Hypothalamus (tissue), 51 donors: ENCODE measurements at places on chromosomes 12 and 14.
A peak's percentile ranks its signal among the peaks of the same experiment; 100 is the strongest.

DNA sequence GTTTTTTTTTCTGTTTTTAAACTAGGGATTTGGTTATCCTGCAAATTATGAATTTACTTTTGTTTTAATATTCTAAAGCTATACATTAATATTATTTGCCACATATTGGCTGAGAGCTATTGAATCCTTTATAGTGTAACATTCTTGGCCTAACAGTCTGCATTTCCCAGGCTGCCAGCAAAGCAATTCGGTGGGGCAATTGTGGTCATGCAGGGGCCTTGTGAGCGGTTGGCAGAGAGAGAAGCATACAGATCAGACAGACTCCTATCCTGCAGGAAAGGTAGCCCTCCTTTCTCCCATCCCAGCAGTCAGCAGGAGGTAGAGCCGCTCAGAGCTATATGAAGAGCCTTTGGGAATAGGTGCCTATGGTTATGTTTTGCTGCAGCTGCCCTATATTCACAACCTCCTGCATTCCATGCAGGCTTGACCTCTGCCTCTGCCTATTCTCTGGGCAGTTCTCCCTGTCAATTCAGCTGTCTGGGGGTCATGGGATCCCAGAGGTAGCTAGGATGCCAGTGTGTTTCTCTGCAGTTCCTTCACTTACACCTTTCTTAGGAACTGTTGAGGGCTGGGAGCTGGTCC, 144.7 kb downstream of the GPHN start:
- no peak for DNase-seq

DNA sequence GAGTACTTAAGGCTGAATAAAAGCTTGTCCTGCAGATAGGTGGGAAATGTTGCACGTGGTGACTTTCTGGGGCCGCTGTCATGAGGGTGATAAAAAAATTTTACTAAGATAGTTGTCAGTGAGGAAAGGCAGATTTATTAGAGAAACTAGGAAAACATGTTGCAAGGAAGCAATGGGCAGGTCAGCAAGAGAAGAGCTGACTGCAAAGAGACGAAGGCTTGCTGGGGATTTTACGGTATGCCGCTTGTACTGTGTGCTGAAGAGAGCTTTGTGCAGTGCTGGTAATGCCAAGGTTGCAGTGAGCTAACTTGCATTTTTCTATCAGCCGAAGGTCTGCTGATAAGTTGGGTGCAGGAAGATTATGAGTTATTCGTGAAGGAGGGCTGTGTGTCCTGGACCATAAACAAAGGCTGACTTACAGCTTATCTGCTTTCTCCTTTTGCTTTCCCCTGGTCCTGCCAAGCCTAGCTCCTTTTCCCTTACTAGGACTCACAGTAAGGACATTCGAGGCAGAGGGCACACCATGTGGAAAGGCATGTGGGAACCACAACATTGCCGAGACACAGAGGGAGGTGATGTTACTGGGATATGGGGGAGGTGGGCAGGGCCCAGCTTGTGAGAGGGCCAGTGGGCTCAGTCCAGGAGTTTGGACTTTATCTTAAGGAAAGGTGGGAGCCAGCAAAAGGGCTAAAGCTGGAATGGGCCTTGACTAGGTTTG, 7.4 kb upstream of the CCDC88C start:
- no peak for DNase-seq

GRCh38 chr12:120522568-120522967, 6.4 kb downstream of the COQ5 start:
- no peak for DNase-seq

- no peak for DNase-seq
Observed at GRCh38 chr14:101496776-101497683, 64.3 kb upstream of the DIO3 start.

GRCh38 chr14:35240231-35240630, 52.0 kb upstream of the PSMA6 start:
- no peak for DNase-seq

GRCh38 chr12:124774462-124775167, 89.0 kb downstream of the SCARB1 start:
- peak; percentile 32 for DNase-seq

GRCh38 chr12:116975779-116976393, 65.1 kb downstream of the FBXW8 start:
- DNase-seq: no peak

GRCh38 chr12:103840462-103840875, 565 bp downstream of the NT5DC3 start:
- no peak for DNase-seq

DNA sequence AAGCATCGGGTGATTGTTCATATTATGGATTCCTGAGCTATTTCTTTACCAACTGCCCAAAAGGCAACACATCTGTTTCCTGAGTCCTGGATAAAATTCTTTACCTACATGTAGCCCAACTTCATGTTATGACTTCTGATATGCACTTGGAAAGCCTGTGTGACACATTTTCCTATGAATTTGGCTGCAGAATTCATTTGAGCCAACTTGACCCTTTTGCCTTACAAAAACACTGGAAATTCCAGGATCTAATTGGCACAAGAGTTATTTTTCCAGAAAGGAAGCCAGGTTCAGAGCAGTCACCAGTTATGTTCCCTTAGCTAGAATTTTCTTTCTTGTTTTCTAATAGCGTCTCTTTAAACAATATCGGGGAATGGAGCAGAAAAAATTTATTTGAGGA, 202.5 kb upstream of the LRIG3 start:
- no peak for DNase-seq

DNA sequence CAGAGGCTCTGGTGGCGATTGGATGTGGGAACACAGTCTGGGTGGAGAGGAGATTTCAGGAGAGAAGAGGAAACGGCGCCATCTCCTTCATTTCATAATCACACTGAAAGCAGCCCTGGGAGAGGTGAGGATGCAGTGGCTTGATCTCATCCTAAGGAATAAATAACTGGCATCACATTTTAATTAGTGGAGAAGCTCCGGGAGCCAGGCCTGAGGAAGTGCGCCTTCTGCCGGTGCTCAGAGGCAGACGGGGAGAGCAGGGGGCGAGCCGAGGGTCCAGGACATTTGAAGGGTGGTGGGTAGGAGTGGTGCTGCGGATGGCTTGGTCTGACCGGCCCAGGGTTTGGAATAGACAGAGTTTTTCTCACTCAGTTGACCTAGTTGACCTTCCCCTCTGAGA, 265.0 kb downstream of the CACNA1C start:
- DNase-seq: no peak

DNA sequence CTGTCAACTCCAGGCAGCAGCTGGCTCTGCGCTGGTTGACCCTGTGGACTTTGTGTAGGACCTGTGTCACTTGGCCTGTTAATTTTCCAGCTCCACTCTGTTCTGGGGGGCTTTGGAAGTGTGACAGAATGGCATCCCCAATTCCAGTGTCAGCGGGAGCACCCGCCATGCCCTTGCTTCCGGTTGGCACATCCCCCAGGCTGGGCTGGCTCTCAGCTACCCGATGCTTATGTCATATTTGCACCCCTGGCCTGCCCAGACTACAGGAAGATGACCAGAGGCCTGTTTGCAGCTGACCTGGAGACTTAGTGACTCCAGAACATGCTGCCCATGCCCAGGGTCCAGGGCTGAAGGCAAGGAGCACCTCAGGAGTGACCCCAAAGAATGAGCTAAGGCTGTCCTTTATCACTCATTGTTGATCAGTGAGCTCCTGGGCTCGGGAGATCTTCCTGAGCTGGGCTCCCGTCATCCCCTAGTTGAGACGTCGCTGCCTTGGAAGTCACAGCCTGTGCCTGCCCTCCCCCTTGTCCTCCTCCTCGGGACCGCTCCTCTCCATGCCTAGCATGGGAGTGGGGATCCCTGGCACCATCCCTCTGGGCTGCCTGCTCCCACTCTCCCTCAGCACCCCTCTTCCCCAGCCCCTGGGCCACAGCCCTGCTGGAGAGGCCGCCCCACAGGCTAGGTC, 163.4 kb upstream of the RTL1 start:
- DNase-seq: no peak

DNA sequence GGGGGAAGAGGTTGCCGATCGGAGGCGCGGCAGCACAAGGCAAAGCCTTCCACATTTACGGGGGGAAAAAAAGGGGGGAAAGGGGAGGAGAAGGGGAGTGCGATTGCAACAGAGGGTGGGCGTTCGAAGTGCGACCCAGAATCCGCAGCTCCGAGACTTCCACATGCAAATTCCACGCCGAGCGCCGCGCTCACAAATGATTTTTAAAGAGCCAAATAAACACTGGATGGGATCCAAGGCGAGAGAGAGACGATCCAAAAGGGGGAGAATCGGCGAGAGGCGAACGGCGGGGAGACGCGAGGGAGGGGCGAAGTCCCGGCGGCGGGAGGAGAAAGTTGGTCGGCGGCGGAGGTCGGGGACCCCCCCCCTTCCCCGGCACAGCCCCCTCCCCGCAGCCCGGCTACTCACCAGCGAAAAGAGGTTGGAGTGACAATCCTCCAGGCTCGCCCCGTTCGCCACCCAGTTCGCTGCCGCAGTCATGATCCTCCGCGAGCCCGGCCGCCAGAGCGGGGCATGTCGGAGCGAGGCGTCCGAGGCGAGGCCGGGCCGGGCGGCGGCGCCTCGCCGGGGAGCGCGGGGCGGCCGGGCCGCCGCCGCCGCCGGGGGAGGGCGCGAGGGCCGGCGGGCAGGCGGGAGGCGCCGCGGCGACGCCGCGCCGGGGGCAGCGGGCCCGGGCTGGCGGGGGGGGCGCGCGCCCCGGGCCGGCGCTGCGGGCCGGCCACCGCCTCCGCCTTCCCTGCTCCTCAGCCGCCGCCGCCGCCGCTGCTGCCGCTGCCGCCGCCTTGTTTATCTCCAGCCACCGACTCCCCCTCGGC, 634 bp downstream of the MED13L start:
- peak; percentile 66 for DNase-seq

DNA sequence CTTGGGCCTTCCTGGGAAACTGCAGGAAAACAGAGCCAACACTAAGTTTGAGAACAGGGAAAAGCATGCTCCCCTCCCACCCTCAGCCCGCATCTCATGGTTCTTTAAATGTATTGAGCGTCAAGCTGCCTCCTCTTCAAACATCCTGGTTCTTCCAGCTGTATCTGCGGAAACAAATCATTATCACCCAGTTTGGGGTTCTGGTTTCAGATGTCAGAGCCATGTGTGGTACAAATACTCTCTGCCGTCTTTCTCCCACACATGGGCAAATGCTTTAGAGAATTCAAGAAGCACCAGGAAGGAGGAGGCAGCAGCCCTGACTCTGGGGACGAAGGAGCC, 29.1 kb downstream of the JDP2 start:
- DNase-seq: no peak

GRCh38 chr14:61319086-61319485, 2.3 kb upstream of the PRKCH start:
- DNase-seq: no peak

DNA sequence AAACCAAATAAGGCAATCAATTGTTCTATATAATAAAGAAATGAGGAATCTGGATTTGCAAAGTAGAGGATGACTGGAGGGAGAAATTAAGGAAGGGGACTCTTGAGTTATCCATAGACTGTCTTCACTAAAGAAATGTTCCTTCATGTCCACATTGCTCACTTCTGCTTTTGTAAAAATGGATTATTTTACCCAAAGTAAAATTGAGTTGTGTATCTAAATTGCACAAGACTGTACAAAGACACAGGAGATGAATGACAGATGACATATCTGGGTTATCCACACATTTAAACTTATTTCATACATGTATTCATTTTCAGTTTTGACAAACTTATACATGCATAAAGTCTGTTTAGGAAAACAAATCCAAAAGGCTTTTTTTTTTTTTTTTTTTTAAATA, 11.3 kb downstream of the ATP2B1 start:
- no peak for DNase-seq

DNA sequence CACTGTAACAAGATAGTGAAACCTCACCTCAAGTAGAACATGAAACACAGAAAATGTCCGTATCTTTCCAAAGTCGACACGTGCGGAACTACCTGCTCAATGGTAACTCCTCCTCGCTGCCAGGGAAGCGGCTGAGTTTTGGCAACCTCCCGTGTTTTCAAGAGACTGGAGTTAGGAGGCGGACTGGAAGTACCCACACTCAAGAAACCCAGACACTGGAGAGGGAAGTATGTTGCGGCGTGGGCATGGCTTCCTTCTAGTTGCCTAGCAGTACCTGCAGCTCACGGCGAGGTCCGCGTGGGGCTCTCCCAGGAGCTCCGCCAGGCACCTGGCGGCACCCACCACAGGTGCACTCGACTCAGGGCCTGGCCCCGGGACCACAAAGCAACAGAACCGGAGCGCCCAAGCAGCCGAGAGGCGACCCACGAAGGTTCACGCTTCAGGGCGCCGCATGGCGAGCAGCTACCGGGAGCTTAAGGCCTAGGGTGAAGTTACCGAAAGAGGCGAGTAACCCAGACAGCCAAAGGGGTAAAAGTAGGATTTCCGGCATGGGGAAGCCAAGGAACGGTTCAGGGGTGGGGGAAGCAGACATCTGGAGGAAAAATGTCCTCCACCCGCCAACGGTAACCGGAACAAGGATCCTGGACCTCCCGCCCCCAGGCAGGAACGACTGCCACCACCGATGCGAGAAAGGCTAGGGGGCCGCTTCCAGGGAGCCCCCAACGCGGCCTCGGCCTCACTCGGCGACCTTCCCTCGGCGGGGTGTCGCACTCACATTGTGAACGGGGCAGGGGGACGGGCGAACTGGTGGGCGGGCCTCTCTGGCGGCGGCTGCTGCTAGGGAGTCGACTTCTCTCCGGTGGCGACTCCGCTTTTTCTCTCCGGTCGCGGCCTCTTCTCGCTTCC, 608 bp downstream of the PTGES3 start:
- no peak for DNase-seq

DNA sequence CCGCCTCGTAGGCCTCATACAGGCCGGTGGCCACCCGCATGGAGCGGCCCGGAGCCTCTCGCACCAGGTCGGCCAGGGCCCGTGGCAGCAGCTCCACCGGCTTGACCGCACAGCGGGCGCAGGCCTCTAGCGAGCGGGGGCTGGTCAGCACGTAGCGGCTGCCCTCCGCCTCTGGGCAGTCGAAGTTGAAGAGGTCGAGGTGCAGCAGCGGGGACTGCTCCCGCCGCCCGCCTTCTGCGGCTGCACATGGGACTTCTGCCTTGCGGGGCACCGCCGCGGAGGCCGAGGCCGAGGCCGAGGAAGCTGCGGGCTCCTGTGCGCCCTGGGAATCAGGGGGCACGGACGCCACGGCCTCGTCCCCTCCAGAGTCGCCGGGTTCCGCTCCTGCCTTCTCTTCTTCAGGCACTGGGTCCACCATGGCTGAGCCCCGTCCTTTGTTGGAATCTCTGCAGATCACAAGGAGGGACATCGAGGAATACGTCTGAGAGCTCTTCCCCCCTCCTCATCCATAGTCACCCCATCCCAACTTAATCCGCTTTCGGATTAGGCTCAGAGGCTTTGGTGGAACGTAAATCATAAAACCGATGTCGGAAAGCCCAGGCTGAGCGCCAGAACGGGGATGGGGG, 1.4 kb downstream of the CCDC177 start:
- no peak for DNase-seq

DNA sequence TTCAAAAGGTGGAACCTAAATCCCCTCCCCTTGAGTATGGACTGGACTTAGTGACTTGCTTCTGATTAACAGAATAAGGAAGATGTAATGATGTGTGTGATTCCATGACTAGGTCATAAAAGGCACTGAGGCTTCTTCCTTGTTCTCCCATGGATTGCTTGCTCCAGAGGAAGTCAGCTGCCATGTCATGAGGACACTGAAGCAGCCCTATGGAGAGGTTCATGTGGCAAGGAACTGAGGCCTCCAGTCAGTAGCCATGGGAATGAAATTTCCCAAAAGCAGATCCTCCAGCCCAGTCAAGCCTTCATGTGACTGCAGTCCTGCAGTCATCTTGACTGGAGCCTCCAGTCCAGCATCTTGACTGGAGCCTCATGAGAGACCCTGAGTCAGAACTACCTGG, 10.7 kb downstream of the TMBIM4 start:
- DNase-seq: no peak
